Activated gamma-delta T cell treated with anti-CD3 and anti-CD28 coated beads, Interleukin-2, amount 50 U/mL, for 16 hours (primary cell): ENCODE measurements at places on chromosomes 4 and X.

DNA sequence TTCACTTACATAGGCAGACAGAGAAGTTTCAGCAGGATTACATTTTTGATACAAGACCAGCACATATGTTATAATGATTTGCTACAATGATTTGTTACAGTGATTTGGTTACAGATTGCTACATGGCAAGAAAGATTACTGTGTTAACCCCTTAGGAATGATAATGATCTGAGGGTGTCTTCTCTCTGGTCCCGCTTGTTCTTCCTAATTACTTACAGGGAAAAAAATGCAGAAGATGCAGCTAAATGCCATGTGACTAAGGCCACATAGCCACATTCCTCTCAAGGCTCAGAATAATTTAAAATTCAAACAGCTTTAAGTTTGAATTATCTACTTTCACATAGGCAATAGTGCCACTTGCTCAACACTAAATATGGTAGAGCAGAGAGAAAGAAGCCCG lies 9.7 kb upstream of the LAP3 start:
- DNase-seq = no peak

- DNase-seq = no peak
Observed at GRCh38 chr4:93825551-93826216, 2.9 kb upstream of the ATOH1 start.

GRCh38 chr4:43693876-43694275 lies 754.7 kb downstream of the KCTD8 start:
- DNase-seq = no peak

- no peak for DNase-seq
Observed at GRCh38 chr4:138967313-138967712, 48.3 kb upstream of the NOCT start.

DNA sequence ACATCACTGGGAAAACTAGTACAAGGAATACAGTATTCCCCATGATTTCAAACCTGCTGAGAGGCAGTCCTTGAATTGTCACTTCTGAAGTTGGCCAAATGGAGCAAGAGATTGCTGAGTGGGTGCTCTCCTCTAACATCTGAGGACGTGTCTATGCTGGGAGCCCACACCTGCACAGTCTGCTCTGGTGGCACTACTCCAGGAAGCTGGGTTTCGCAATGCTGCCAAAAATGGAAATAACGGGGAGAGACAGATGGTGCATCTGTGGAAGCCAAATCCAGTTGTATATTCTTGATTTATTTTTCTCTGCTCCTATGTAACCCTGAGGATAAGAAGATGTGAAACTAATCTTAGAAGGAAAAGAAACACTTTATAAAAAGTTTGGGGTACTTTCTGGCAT lies 240.1 kb upstream of the CTSO start:
- no peak for DNase-seq

DNA sequence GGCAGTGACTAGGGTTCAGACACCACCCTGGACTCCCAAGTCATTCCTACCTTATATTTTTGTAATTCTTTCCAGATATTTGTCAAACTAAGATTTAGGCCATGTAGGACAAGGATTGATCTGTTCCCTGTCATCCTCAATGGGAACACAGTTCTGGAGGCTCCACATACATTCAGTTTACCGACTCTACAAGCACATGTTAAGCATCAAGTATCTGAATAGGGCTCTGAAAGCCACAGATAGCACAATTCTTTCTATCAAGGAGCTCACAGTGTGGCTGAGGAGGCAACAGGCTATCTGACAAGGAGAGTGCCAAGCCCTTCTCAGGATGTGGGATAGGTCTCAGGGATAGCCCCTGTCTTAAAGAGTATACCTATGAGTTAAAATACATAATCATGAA lies 37.0 kb upstream of the CXCL8 start:
- DNase-seq = no peak
